ENCODE measurements at places on chromosomes 11 and 22.

GRCh38 chr22:42434748-42435425 is 2.7 kb upstream of the NFAM1 start:
- no peak for DNase-seq

DNA sequence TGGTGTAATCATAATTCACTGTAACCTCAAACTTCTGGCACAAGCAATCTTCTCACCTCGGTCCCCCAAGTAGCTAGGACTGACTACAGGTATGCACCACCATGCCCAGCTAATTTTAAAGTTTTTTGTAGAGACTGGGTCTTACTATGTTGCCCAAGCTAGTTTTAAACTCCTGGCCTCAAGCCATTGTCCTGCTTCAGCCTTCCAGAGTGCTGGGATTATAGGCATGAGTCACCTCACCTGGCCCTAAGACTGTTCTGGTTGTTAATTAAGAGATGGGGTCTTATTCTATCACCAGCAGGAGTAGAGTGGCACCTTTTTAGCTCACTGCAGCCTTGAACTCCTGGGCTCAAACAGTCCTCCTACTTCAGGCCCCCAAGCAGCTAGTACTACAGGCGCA is 52.0 kb upstream of the DEPDC7 start:
- DNase-seq = no peak

- DNase-seq = no peak
These were observed 1503.9 kb upstream of the TENM4 start for GRCh38 chr11:80944758-80945157.

DNA sequence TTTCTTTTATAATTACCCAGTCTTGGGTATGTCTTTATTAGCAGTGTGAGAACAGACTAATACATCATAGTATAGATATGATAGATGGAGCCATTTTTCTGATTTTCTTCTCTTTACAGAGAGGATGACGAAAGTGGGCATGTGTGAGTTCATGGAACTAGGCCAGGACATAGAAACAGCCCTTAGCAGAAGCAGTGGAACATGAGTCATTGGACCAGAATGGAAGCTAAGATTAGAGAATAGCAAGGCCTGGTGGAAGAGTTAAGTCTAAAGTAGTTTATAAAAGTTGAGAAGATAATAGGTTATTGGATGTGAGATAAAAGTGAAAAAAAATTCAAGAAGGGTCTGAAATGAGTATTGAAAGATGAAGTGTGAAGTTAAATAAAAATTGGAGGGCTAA is 97.0 kb upstream of the MPPED2 start:
- no peak for DNase-seq

DNA sequence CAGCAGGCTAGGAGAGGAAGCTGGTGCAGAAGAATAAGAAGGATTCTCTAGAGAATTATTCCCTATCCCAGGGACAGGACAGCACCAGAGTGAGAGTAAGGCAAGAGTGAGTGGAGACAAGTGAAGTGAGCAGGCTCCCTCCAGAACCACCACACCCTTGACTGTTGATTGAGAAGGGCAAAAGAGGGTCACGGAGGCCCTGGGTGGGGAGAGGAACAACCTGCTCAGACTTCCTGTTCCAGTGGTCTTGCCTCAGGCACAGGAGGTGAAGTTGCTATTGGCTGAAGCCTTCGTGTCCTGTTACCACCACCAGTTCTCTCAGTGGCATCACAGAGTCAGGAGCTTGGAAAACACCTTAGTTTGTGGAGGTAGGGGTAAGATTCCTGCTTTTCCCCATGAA is 51.7 kb upstream of the CCDC89 start:
- DNase-seq = no peak

DNA sequence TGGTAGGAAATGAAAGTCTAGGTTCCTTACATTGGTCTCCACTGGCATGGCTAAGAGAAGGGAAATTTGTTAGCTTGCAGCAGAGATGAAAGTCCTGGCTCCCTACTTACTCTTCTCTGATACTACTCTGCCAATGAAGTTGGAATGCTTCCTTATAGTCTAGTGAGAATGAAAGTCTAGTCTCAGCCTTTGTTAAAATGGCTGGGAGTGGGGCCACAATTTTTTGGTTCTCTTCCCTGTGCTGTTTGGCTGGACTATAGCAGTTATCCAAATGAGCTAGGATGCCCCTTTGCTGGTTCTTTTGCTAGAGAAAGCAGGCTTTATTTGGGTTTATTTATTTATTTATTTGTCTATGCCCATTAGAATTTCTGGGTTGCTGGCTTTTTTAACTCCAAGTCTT is 414.3 kb downstream of the AASDHPPT start:
- DNase-seq = peak; percentile 36

DNA sequence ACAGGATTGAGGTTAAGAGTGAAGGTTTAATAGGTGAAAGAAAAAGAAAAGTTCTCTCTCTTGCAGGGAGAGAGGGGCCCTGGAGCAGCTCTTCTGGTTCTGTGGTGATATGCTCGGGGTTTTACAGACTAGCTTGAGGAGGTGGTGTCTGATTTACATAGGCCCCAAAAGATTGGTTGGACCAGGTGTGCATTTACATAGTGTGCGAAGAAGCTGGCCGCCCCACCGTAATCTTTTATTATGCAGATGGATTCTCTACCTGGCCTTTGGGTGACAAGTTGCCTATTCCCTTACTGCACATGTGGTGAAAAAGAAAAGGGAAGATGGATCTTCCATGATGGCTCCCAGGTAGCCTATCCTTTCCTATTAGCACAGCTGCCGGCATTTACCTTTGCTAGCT is 219.9 kb upstream of the GRIA4 start:
- DNase-seq = no peak

GRCh38 chr11:109140426-109140825 is 281.6 kb upstream of the C11orf87 start:
- no peak for DNase-seq

- no peak for DNase-seq
These were observed 93.5 kb downstream of the PDHX start for GRCh38 chr11:35009944-35010342.

GRCh38 chr11:46387919-46388618 is 3.5 kb downstream of the CHRM4 start:
- no peak for DNase-seq

GRCh38 chr11:70462818-70463477 is 64.6 kb downstream of the CTTN start:
- no peak for DNase-seq

GRCh38 chr11:130677486-130678153 is 229.2 kb downstream of the ADAMTS15 start:
- DNase-seq = no peak

- DNase-seq = peak; percentile 54
These were observed 19.0 kb downstream of the HTR3B start for GRCh38 chr11:113923572-113923971.

DNA sequence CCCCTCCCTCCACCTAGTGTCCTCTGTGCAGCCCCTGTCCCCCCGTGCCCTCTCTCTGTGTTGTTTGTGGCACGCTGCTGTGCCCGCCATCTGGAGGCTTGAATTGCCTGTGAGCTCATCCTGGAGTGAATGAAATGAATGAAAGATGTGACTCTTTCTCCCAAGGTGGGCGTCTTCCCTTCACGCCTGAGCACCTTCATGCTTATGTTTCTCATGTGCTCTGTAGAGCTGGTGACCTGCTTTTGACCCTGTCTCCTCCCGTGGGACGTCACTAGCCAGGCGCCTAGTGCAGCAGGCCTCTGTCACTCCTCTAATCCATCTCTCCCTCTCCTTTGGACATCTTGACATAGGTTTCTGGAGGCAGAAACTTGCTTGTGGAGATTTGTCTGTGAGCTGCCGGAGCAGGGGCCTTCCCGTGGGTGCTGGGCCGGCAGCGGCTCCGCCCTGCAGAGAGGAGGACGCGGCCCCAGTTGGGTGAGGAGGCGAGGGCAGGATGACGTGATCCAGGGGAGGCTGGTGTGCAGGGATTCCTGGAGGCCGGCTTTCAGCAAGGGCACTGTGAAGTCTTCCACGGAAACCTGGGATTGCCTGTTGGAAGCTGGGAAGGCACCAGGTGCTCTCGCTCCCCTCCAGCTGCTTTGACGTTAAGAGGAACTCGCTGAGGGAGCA is 40.6 kb downstream of the MUC6 start:
- DNase-seq = no peak

DNA sequence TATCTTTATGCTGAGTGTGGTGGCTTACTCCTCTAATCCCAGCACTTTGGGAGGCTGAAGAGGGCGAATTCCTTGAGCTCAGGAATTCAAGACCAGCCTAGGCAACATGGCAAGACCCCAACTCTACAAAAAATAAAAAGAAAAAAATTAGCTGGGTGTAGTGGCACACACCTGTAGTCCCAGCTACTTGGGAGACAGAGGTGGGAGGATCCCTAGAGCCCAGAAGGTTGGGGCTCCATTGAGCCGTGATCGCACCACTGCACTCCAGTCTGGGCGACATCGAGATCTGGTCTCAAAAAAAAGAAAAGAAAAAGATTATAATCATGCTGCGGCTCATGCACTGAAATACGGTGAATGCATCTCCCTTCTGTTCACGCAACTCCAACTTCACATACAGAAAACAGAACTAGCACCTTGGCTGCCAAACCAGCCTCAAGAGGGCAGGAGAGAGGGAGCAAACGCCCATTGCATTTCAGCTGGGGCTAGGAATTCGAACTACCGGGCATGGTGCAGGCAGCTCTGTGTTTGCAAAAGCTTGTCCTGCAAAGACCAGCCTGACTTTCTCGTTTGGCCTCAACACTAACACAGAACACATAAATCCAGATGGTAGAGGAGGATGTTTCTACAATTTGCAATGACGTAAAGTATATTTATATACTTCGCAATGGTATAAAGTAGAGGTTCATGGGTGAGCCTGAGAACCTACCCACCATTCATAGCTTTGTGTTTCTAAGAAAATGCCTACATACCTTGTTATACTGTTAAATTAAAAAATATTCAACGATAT is 6.3 kb upstream of the SYNGR1 start:
- DNase-seq = peak; percentile 63

GRCh38 chr22:35313311-35314121 is 13.8 kb downstream of the TOM1 start:
- DNase-seq = no peak

GRCh38 chr11:18617688-18618341 is 16.3 kb downstream of the SPTY2D1 start:
- no peak for DNase-seq

- DNase-seq = peak; percentile 38
These were observed 32.7 kb upstream of the GLYATL1B start for GRCh38 chr11:59053387-59053786.

GRCh38 chr22:34214372-34214771 is 294.1 kb upstream of the LARGE1 start:
- DNase-seq = no peak

DNA sequence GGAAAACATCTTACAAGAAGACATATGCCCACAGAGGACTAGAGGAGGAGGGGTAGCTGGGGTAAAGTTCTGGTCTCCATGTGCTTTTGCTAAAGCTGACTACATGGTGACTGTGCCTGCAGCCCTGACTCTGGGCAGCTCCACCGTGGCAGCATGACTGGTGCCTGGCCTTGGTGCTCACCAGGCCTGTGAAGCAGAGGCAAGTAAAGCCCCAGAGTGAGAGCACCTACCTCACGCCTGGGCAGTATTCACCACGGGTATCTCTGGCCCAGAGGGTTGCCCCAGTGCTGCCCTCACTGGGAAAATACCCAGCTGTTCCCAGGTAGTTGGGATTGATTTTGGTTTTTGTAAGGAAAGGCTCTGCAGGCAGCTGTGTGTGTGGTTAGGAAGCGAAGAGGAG is 78.3 kb downstream of the CTTN start:
- no peak for DNase-seq

DNA sequence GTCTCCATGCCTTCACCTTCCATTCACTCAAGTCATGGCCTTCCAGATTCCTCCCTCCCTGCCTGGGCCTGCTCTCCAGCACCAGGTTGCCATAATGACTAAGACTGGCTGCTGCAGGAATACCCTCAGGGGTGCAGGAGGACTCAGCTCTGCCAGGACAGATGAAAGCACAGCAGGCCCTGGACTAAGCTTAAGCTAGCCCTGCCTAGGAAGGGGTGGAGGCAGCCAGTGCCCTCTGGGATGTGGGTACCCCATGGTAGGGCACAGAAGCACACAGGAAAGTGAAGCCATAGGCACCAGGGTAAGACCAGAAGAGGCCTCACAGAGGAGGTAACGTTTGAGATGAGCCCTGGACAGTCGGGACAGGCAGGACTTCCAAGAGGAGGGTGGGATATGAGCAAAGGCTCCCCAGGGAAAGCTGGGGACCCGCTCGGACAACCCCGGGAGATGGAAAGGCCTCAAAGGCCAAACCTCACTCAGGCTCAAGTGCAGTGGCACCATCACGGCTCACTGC is 3.0 kb upstream of the RIN1 start:
- DNase-seq = no peak

GRCh38 chr22:48739348-48740085 is 1088.2 kb downstream of the BRD1 start:
- no peak for DNase-seq

DNA sequence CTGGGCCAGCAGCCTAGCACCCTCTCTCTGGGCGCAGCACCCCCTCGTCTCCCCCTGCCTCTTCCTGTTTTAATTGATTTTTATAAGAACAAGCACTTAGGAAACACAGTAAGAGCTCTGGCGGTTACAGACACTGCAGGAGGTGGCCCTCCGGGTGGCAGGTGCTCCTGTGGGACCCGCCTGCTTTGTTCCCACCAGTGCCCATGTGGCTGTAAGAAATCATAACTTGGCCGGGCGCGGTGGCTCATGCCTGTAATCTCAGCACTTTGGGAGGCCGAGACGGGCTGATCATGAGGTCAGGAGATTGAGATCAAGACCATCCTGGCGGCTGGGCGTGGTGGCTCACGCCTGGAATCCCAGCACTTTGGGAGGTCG is 18.4 kb downstream of the TSPAN4 start:
- DNase-seq = no peak

GRCh38 chr22:26322179-26322905 is 106.7 kb upstream of the ASPHD2 start:
- DNase-seq = no peak

DNA sequence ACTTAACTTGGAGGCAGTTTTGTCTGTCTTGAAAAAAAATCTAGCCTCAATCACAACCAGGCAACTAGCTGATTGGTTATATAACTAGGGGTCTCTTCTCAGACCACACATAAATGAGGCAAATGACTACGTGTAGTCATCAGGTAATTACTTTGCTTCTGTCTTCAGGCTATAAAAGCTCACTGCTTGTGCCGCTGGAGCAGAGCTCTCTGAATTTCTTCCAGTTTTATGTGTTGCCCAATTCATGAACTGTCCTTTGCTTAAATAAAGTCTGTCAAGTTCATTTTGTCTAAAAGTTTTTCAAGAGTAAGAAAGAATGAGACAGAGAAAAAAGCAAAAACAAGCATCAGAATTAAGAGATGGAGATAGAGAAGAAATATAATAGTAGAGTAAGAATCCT is 93.4 kb downstream of the MUC15 start:
- no peak for DNase-seq

- peak; percentile 15 for DNase-seq
These were observed 212.2 kb downstream of the FAM181B start for GRCh38 chr11:82521427-82521826.

DNA sequence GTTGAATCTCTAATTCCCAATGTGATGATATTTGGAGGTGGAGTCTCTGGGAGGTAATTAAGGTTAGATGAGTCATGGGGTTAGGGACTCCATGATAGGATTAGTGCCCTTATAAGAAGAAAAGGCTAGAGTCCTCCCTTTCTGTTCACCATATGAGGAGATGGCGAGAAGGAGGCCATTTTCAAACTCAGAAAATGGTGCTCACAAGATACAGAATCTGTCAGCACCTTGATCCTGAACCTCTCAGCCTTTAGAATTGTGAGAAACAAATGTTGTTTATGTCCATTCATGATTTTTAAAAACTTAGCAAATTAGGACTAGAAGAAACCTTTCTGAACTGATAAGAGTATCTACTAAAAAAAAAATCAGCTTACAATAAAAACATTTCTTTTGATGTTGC is 57.7 kb upstream of the RASSF10 start:
- DNase-seq = no peak

GRCh38 chr22:29394931-29395581 is 6.7 kb upstream of the AP1B1 start:
- peak; percentile 32 for DNase-seq

- no peak for DNase-seq
These were observed 75.3 kb downstream of the ST3GAL4 start for GRCh38 chr11:126430581-126431335.

Measured in hippocampal formation (tissue), 2 donors.